ENCODE measurements at places on chromosomes 11 and 22. TPM values are rescaled to one million over a fixed set of nuclear protein-coding genes. Genes with fewer than 3 reads are reported as not detected.

Gene POU2AF3
- not detected for total RNA-seq

DNA sequence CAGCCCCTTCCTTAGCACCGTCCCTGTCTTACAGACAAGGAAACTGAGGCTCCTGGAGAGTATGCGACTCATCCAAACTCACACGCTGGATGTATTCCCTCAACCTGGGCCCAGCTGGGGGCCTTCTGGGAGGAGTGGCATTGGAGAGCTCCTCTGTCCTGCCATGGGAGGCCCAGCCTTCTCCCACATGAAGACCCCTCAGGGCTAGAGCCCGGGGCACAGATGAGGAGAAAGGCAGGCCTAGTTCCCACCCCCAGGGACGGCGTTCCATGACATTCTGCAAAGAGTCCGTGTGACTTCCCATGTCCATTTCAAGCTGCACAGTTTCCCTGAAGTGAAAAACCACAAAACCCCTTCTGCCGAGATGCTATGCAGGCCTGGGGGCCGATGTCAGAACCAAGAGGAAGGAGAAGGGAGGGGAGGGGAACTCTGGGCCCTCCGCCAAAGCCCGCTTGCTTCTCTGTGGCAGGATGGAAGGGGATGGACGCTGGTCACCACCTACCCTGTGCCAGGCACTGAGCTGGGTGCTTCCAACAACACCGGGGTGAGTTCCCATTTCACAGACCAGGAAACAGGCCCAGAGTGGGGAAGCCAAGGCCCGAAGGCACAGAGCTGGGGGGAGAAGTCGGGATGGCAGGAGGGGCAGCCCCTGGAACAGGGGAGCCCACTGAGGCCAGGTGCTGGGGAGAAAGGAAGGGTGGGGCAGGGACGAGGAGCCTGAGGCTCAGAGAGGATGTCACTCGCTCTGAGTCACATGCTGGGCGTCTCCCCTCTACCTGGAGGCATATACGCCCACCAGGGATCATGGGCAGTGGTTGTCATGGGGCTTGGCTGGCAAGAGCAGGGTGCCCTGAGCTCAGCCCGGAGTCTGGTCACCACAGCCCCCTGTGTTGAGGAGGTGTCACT lies 15.7 kb downstream of the RAC2 start:
- H3K4me3 ChIP-seq: peak overlapping the region; percentile 42
- H3K27ac ChIP-seq: peak overlapping the region; percentile 93
- H3K27me3 ChIP-seq: no peaks in the 10 kb centered on the region
- H3K4me1 ChIP-seq: peaks cover 94% of the 10 kb centered on the region

DNA sequence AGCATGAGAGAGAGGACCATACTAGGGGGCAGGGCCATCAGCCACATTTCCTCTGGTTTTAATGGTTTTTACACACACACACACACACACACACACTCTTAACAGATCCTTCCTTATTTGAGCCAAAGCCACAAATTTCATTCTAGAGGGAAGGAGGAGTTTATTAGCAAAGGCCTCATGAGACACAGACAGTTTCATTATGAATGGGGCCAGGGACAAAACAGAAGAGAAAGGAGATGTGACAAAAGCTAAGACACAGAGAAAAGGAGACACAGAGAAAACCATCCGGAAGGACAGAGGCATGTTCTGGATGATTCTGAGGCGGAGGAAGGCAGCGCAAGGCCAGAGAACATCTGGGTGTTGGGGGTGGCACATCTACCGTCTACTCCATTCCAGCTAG lies 32.2 kb upstream of the ARFGAP3 start:
- H3K27me3 ChIP-seq: no peaks in the 10 kb centered on the region
- DNase-seq: no peak
- no peak overlapping the region for H3K4me3 ChIP-seq
- no peak overlapping the region for H3K27ac ChIP-seq
- H3K4me1 ChIP-seq: peaks cover 13% of the 10 kb centered on the region

DNA sequence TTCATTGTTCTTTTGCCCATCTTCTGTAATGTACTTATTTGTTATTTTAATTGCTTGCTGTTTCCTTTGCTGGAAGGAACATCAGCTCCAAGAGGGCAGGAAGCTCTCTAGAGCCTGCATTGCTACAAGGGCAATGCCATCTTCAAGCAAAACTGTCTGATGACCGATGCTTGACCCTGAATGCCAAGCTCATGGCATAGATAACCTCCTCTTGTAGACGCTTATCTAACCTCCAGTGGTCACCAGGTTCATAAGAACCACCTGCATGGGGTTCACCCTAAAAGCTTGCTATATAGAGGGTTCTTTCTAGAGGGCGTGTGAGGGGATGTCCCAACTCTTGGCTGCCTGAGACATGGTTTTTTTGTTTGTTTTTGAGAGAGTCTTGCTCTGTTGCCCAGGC lies 16.5 kb downstream of the FADS3 start:
- no peaks in the 10 kb centered on the region for H3K36me3 ChIP-seq
- H3K4me1 ChIP-seq: peaks cover 8% of the 10 kb centered on the region
- H3K4me3 ChIP-seq: no peak overlapping the region
- H3K27me3 ChIP-seq: no peaks in the 10 kb centered on the region
- no peak for DNase-seq

GRCh38 chr11:67268962-67269268 lies 2.6 kb downstream of the GRK2 start:
- DNase-seq: no peak
- H3K27me3 ChIP-seq: no peaks in the 10 kb centered on the region
- peaks cover 24% of the 10 kb centered on the region for H3K36me3 ChIP-seq
- peak overlapping the region; percentile 99 for H3K4me3 ChIP-seq
- H3K27ac ChIP-seq: peak overlapping the region; percentile 84
- H3K4me1 ChIP-seq: peaks cover 71% of the 10 kb centered on the region

DNA sequence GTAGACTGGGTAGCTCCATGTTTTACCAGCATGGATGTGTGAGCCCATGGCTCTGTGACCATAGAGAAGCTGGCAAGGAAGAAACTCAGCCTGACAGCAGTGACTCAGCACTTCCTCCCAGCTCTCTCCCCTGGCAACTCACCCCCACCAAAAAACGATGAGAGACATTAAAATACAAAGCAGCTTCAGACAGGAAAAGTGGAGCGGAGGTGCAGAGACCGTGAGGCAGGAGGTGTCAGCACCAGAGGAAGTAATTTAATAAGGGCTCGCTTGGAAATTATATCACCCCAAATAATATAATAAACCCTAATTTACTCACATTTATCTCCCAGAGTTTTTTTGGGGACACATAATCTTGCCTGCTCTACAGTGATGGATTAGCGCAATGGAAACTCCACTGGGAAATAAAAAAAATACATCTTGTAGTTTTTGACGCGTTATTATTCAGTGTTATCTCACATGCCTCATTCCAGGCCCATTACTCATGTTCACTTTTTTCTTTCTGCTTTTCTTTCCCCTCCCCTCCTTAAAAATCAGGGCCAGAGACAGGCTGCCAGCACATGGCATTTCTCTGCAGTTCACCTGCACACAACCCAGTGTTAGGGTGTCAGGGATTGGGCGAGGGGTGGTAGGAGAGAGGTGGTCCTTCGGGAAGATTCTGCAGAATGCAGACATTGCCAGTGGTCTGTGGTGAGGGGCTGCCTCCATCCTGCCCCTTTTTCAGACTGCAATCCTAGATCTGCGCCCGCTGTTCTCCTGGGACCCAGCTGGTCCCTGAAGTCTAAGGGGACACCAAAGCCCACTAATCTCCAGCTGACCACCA lies 170.8 kb downstream of the BUD13 start:
- no peaks in the 10 kb centered on the region for H3K27me3 ChIP-seq
- no peak overlapping the region for H3K27ac ChIP-seq
- H3K36me3 ChIP-seq: no peaks in the 10 kb centered on the region

Gene CCDC15
- 3.6 TPM for total RNA-seq
